Glutamatergic neuron (in vitro differentiated cells): ENCODE measurements at places on chromosomes 7 and 10. TPM values are rescaled to one million over a fixed set of nuclear protein-coding genes. Genes with fewer than 3 reads are reported as not detected.

DNA sequence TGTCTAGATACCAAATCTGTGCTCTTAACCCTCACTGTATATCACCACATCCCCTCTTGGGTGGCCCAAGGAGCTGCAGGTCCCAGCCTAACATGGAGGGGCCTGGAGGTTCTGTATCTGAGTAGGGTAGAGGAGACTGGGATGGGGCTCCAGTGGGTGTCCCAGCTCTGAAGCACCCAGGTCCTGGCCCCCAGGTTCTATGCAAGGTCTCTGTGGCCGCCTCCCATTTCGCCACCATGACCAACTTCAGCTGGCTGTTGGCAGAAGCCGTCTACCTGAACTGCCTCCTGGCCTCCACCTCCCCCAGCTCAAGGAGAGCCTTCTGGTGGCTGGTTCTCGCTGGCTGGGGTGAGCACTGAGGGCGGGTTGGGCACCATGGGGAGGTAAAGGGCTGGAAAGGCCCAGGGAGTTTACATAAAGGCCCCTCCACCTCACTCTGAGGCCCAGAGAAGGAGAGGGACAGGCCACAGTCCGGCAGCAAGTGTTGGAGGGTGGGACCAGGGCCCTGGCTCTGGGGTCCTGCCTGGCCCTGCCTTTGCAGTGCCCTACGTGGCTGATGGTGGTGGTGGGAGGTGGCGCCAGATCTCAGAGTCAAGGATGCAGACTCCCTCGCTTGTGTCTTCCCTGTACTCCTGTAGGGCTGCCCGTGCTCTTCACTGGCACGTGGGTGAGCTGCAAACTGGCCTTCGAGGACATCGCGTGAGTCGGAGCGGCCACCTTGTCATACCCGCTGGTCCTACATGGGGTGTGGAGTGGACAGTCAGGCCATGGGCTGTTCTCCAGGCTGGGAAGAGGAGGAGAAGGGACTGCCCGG is 10.2 kb downstream of the GHRHR start:
- DNase-seq, result no peak

- peak; percentile 19 for DNase-seq
Measured at GRCh38 chr7:151795168-151795811, 81.6 kb downstream of the PRKAG2 start.

- DNase-seq, result no peak
Measured at GRCh38 chr7:21967598-21968003, 21.9 kb upstream of the CDCA7L start.

DNA sequence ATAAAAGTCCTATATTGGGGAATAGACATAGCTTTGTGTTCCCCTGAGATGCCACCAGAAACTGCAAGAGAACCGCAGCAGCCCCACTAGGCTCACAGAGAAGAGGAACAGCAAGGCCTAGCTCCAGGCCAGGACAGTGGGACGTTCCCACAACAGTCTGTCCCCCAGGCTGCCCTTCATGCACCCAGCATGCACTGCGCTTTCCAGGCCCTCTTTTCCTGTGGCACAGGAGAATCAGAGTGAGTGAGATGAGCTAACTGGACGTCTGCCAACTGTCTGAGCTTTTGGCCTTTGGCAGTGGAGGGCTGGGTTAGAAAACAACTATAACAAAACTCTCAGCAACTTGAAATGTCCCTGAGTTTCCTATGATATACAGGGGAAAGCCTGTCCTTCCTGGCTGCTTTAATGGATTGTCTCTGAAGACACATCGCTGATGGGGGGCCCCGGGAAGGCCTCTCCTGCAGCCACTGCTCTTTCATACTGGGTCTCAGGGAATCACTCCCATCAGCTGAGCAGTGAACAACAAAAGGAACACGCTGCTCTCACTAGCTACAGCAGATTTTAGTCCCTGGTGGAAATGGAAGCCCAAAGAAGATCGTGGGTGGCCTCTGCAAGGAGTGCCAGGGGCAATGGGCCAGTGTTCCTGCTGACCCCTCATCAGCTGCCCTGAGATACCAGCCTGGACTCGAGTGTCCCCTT is 53.5 kb downstream of the PODXL start:
- no peak for DNase-seq

- no peak for DNase-seq
Measured at GRCh38 chr10:126654579-126654978, 15.9 kb downstream of the C10orf90 start.

DNA sequence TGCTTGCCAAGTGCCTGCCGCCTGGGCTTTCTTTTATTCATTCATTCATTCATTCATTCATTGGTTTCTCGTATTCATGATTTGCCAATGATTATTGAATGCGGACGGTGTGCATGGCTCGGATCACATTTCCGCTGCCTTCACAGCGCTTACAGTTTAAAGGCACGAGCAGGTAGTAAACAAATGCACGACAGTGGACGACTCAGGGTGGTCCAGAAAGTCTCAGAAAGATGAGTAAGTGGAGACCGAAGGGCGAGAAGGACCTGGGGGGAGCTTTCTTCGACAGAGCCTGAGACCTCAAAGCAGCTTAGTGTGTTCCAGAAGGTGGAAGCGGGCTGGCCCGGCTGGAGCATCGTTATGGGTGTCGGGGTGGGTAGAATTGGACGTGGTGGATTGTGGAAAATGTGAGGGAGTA is 506 bp downstream of the MCM10 start:
- DNase-seq, result no peak

- no peak for DNase-seq
Measured at GRCh38 chr7:27073076-27073475, 22.7 kb downstream of the HOXA1 start.

DNA sequence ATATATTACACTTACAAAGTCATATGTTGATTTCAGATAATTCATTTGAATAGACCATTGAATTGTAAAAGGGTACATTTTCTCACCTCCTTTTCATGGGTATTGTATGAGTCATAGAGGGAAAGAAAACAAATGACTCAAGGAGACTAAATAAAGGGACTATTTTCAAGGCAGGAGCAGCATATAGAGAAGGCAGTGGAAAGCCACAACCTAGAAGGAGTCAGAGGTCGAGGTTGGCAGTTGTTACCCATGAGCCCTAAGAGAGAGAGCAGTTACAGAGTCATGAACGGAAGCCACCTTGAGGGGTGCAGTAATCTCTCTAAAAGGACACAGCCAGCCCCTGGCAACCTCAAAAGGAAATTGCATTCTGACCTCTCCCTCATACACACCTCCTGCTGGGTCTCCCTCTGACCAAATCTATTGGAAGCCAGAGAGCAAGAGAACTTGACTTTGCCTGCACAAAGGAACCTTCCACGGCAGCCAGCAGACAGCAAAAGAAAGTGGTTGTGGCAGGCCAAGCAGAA is 137.9 kb downstream of the GRM8 start:
- no peak for DNase-seq

DNA sequence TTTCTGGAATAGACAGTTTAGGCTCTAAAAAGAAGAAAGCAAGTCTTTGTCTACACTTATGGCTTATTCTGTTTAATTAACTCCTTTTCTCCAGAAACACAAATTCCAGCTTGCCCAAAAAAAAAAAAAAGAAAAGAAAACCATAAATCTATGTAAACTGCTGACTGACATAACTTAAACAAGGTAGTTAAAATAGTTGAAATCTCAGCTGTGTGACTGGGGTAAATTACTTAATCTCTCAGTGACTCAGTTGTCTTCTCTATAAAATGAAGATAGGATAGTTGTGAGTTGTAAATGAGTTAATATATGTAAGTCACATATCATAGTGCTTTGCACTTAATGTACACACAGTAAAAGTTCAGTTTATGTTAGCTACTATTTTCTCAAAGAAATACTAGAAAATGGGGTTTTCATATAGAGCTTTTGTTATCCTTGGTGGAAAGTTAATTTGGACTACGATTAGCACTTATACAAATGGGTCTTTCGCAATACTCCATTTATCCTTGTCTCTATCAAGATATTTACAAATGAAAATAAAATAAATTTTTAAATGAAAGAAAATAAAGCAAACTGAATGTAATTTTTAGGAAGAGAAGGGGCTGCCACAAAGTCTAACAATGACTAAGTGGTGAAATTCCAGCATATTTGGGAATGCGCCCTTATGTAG is 200.9 kb downstream of the MBL2 start:
- DNase-seq, result no peak

DNA sequence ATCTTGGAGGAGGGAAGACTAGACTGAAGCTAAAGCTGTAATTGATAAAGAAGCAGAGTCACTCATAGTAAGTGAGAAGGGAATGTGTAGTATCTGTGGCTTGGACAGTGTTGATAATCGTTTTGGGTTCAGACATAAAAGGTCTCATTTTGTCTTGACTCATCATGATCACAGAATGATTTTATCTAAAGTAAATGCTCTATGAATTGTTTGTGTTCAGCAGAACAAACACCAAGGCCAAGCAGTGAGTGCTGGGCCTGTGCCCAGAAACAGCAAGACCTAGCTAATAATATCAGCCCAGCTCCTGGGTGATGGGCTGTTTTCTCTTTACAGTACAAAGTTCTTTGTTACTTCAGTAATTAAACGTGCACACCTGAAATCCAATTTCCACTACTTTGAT is 26.7 kb upstream of the CD36 start:
- DNase-seq, result no peak

- DNase-seq, result no peak
Measured at GRCh38 chr7:127872122-127872521, 159.1 kb downstream of the LRRC4 start.

- DNase-seq, result no peak
Measured at GRCh38 chr10:87575851-87576250, 71.2 kb downstream of the MINPP1 start.

DNA sequence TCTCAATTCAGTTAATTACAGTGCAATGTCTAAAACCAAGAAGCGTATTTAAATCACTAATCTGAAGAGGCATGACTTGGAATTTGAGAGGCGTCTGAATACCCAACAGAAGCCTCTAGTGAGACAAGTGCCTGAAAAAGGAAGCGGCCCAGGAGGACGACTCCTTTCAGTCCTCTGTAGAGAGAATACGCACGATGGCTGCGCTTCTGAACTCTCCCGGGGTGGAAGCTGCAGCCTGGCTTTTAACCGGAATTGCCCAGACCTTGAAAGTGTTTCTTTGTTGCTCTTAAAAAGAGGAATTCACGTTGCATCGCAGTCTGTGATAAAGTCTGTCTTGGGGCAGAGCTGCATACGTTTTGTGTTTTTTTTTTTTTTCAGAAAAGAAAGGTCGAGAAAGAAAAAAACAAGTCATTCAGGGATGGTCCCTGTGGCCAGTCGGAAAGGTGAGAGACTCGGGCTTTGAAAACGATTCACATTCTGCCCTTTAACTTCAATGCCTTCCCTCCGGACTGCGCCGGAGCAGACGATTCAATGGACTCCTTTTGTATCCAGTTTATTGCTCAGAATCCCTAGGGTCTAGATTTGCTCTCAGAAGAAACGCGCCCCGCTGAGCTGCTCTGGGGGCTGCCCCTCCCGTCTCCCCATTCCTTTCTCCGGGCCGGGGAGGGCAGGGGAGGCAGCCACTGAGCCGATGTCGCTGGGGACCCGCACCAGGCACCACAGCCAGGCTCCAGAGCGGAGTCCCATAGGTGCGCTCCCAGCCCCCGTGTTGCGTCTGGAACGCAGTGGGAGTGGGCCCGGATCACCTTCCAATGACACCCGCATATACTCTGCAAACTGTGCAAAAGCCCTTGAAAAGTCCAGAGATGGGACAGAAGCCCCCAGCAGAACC is 994 bp upstream of the PTF1A start:
- DNase-seq, result no peak

DNA sequence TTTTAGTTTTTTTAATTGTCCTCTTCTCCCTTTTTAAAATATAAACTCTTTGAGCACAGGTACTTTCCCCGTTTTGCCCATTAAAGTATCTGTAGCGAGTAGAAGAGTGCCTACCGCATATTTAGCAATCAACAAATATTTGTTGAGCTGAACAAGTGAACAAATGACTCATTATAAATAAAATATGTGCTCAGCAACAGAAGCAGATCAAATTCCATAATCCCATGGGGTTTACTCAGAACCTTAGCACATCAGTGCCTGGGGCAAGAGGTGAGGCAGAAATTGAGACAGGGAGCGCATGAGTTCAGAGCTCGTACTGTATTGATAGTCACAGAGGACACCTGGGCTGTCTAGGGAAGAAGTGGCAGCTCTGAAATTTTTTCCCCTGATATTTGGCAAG is 161.0 kb downstream of the SEM1 start:
- DNase-seq, result no peak

DNA sequence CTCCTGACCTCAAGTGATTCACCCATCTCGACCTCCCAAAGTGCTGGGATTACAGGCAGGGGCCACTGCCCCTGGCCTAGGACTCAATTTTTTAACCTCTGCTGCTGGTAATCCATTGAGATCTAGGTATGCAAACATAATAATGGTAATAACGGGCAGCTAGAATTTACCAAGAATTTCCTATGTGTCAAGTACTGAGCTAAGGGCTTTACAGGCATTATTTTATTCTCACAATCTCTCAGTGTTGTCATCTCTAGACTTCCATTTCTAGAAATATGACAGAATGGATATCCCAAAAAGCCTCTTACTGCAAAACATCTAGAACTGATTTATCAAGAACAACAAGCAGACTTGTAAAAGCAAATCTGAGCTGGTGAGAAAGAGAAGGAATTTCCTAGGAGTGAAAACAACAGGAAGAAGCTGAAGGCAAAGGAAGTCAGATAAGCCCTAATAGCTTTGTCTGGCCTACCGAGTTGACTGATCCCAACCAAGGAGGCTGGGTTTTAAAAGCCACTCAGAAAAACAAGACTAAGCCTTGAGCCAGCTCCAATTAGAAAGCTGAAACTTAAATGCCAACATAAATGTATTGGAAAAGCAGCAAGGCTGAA is 70.6 kb downstream of the CCDC71L start:
- DNase-seq, result no peak

GRCh38 chr7:75639071-75639885 is 99.5 kb downstream of the HIP1 start:
- DNase-seq, result peak; percentile 75

GRCh38 chr7:17134786-17135185 is 163.7 kb upstream of the AHR start:
- no peak for DNase-seq

- DNase-seq, result no peak
Measured at GRCh38 chr7:56023500-56023899, 27.7 kb downstream of the PSPH start.

GRCh38 chr10:95987685-95988426 is 55.5 kb upstream of the CCNJ start:
- DNase-seq, result no peak

DNA sequence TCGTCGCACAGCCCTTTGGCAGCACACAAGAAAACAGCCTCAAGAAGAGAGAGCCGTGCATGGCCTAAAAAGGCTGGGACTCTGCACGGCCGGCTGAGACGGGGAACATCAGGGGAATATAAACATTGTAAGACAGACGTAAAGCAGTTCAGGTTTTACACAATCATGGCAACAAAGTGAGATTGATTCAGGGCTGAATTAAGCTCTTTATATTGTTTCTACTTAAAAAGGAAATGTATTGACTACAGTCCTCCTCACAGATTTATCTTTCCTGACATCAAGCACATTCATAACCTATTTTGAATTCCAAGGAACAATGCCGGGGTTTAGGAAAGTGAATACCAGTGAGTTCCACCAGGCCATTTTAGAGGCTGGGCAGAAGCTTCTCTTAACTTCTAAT is 25.2 kb downstream of the SORBS1 start:
- DNase-seq, result no peak

GRCh38 chr10:102644646-102645387 is 538 bp downstream of the TRIM8 start:
- DNase-seq, result peak; percentile 86

Gene NUDT13
- 3.3 TPM for total RNA-seq

Gene FAM241B
- total RNA-seq, result 50.1 TPM

Gene TCAF2
- total RNA-seq, result 0.78 TPM

Gene COL1A2
- total RNA-seq, result 6.8 TPM

Gene C7orf57
- not detected for total RNA-seq

Gene ARPC1B
- total RNA-seq, result 9.5 TPM

Gene EPHB4
- total RNA-seq, result 21.5 TPM

Gene KCNH2
- total RNA-seq, result 73.7 TPM

Gene CALML3
- total RNA-seq, result not detected

Gene CFAP70
- total RNA-seq, result 1.3 TPM

Gene SVIL
- total RNA-seq, result 117 TPM

Gene CCDC146
- total RNA-seq, result 3.7 TPM

Gene RNF32
- 2.2 TPM for total RNA-seq
